ENCODE measurements at places on chromosomes 7 and 10.

DNA sequence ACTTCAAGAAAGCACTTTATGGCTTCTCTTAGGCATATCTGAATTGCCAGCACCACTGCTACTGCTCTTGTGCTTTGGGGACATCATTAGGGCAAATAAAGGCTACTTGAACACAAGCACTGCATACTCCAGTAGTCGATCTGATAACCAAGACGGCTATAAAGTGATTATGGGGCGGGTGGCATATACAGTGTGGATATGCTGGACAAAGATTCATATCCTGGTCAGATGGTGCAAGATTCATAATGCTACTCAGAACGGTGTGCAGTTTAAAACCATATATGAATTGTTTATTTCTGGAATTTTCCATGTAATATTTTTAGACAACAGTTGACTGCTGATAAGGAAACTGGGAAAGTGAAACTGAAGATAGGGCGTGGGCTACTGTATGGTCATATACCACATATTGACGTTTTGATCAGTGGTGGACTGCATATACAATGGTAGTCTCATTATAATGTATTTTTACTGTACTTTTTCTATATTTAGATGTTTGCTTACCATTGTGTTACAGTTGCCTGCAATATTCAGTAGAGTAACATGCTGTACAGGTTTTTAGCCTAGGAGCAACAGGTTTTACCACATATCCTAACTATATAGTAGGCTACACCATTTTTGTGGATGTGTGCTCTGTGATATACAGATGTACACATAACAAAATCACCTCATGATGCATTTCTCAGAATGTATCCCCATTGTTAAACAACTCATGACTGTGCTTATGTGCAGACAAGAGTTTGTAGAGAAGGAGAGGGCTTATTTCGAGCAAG lies 15.2 kb downstream of the ANLN start:
- no peak for DNase-seq

DNA sequence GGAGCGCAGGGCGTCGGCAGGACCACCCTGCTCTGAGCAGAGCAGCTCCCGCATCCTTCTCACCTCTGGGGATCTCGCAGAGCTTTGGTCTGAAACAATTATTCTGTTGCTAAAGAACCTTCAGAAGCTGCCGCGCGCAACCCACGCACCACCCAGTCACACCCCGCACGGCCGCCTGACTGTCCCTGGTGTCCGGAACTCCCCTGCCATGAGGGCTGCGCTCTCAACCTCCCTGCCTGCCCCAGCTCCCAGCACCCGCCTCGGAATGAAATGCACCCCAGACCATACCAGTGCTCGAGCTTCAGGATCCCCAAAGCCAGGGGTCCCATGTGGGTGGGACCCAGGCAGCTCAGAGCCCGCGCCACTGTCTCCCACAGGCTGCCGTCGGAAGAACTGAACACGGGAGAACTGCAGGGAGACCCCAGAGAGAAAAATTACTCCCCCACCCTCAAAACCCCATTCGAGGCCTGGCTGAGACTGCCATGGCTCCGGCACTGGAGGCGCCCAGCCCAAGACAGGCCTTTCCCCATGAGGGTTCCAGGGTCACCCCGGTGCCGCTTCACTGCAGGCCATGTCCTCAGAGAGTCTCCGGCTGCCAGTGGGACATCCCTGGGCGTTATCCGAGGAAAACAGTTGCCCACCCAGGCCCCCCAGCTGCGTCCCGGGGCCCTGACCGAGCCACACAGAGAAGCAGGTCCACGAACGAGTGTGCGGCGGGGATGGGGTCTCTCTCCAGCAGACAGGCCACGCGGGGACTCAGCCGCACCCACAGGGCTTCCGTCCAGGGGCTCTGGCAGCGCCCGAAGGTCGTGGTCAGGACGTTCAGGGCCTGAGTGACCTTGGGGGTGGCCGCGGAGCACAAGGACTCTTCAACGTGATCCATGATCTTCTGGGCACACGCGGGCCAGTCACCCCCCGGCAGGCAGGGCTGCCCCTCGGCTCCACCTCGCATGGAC lies 12.1 kb downstream of the BRAT1 start:
- no peak for DNase-seq

DNA sequence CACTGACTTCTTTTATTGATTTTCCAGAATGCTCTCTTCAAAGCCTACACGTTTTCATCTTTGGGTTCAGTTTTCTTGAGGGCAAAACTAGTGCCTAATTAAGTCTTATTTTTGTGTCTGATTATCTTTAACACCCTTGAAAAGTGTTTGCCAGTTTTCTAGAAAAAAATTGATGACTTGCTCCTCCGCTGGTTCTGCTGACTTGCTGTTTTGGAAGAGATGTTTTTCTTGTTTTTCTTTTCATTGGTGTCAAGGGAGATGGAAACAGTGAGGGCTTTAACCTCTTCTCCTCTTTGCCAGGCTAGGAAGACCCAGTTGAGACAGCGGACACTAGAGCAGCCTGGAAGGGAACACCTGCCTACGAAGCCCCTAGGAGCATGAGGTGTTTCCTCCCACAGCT lies 123.7 kb upstream of the EEPD1 start:
- no peak for DNase-seq

DNA sequence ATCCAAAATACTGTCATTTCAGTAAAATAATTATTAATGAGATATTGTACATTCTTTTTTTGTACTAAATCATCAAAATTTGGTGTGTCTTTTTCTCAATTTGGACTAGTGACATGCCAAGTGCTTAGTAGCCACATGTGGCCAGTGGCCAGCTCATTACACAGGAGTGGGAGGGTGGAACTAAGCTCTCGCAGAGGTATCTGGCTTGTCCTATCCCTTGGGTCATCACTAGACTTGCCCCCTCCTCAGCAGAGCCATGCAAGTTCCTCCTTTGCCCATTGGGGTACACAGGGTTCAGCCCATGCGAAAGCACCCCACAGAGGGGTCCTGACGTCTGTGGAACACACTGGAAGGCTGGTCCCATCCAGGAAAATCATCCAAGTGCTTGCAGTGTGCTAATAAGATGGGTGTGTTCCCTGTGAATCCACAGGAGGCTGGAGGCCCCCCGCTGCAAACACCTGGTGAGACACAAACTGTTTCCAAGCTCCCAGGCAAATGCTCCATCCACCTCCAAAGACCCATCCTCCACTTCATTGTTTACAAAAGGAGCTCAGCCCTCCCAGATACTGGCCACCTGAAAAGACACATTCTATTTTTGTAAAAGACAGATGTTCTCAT lies 1.3 kb downstream of the ARHGAP22 start:
- no peak for DNase-seq

DNA sequence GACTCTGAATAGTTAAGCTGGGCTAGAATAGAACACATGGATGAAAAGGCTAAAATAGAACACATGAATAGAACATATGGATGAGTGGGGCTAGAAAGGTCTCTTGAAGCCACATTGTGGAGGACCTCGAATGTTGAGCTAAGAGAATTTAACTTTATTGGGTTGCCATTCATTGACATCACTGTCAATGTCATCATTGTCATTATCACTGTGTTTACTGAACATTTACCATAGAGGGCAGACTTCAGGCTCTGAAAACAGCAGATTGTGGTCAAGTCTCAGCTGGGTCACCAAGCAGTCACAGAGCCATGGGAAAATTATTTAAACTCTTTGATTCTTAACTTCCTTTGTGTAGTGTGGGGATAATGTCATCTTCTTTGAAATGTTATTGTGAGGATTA lies 80.4 kb downstream of the WDFY4 start:
- DNase-seq: no peak

DNA sequence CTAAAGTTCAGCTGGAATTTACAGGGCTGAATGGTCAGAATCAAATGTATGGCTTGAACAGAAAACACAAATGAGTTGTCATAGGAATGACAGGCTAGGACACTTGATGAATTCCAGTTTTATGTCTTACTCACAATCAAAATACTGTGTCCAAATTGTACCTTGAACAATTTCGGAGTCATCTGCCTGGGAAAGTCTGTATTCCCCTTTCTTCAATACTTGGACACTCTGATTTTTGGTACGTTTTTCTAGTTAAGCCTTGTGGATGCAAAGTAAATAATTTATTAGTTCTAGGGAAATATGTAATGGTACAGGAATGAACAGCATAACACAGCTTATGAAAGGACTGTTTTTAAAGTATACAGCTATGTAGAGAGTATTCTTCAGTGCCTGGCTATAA lies 100.4 kb downstream of the ITGB8 start:
- no peak for DNase-seq

Measured in stimulated activated CD8-positive, alpha-beta memory T cell treated with anti-CD3 and anti-CD28 coated beads, Interleukin-12 subunit alpha, Interleukin-12 subunit beta, amount 100 ng/mL, for 1 hour (primary cell).